NCI-H460 (cell line): ENCODE measurements at places on chromosomes 11 and 22. TPM values are rescaled to one million over a fixed set of nuclear protein-coding genes. Genes with fewer than 3 reads are reported as not detected.

The OR51E2 gene
- total RNA-seq, result not detected in 2 replicates

DNA sequence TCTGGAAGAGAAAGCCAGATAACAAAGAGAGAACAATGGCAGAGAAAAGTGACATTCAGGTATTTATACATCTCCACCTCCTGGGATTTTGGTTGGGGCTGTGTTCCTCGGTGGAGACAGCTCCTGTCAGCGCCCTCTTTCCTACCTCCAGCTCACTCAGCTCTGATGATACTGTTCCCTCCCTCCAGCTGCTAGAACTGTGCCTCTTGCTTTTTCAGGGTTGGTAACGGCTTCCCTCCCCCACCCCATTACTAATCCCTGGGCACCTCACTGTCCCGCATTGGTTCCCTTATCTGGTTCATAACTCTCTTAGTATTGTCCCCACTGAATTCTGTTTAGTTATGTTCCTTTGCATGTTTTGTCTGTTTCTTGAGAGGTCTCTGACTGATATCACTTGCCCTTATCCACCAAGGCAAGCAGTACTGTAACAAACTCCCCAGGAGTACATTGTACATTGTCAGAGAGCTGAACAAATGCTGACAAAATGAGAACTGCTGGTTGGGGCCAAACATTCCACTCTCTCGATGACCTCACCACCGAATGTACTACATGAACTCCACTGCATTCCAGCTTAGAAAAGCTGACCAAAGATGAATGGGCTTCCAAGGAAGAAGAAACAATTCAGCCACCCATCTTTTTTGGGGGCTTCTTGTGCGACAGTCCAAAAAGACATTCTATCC lies 5.7 kb upstream of the FBXO3 start:
- no peak for DNase-seq

The FIBIN gene
- 0.17 TPM in 1 of 2 replicates, not detected in the other for total RNA-seq

The GPR152 gene
- not detected in 2 replicates for total RNA-seq

DNA sequence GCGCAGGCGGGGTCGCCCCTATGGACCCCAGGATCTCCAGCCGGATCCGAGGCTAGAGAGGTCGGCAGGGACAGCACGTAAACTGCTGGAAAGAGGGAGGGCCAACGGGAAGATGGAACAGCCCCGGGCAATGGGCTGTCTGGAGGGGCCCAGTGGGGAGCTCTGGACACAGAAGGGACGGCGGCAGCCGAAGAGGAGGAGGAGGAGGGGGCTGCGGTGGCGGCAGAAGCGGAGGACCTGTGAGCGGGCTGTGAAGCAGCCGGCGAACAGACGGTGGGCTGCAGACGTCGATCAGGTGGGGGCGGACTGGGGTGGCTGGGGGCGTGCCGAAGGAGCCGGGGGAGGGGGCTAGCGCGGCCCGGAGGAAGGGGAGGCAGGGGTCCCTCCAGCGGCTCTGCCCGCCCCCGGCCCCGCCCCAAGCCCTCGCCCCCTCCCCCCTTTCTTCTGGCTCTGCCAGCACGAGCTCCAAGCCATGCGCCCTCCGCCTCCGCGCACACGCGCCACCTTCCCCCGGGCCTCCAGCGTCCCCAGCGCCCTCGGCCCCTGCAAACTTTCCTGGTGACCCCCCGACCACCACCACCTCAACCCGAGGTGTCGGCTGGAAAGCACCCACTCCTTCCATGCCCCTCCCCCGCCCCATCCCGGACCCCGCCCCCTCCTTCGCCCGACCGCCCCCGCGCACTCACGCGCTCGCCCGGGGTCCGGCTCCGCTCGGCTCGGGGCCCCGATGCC lies 432 bp downstream of the TNKS1BP1 start:
- no peak for DNase-seq

GRCh38 chr11:3220521-3221407 lies 2.2 kb upstream of the MRGPRG start:
- DNase-seq, result no peak

The MMP12 gene
- total RNA-seq, result not detected in 2 replicates

The CCDC89 gene
- total RNA-seq, result not detected in 2 replicates

The TSGA10IP gene
- not detected in 2 replicates for total RNA-seq

DNA sequence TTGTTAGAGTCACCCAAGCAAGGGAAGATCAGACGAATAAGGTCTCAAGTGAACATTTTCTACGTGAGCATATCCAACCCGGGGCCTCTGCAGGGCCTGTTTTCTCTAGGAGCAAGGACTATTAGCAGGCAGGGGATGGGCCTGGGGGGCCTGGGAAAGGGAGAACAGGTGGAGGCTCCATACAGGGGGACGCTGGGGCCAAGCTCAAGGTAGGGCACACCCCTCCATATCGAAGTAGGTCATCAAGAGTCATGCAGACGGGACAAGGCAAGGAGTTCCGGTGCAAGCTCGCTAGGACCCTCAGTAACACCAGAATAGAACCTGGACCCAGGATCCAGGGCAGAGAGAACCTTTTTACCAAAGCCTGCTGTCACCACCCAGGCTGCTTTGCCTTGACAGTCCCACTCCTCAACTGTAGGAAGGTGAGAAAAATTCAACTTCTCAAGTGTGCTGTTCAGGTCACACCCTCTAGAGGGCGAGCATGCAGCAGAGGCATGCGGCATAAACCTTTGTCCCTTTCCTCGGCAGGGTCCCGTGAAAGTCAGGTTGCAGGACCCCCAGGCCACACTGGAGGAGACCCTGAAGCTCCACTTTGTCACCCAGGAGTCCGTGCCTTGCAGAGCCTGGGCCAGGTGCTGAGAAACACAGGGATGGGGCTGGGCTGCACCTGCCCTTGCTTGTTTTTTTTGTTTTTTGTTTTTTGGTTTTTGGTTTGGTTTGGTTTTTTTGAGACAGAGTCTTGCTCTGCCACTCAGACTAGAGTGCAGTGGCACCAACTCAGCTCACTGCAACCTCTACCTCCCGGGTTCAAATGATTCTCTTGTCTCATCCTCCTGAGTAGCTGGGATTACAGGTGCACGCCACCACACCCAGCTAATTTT lies 8.6 kb upstream of the APOBEC3B start:
- DNase-seq, result peak; percentile 5

DNA sequence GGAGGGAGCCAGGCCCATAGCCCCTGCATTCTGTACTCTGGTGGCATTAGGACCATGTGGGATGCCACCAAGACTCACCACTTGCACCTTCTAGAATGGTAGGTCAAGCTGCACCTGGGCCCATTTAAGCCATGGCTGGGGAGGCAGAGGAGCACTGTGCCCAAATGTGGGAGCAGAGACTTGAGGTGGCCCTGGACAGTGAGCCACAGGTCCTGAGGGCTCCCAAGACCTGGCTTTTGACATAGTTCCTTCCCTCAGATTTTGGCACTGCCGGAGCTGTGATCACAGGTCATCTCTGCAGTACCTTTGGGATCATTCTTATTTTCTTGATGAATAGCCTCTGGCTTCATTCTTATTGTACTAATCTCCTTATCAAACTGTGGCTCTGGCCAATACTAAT lies 43.2 kb downstream of the ST3GAL4 start:
- no peak for DNase-seq

DNA sequence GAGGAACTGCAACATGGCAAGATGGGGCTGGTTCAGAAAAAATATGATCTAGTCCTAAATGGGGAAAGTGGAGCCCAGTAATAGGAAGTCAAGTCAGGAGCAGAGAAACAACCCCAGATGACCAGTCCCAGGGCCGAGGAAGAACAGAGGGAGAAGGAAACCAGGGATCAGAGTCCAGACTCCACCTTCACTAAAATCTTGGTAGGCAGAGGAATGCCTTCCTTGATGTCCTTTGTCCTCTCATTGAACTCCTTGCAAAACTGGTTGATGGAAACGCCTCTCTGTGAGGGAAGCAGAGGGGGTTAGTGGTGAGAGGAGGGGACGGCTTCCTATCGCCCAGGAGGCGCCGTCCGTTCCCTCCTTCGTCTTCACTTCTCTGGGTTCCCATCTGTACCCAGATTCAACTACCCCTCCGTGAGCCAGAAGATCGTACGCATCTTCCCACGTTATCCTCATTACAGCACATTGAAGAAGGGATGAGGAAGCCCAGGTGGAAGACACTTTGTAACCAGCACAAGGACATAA lies 607 bp downstream of the MRPL11 start:
- no peak for DNase-seq

- DNase-seq, result no peak
These were observed 69.0 kb upstream of the THY1 start for GRCh38 chr11:119491753-119492510.

The TNRC6B gene
- 8.8 and 10.5 TPM in 2 replicates for total RNA-seq

GRCh38 chr11:69220561-69221051 lies 64.9 kb downstream of the SMIM38 start:
- no peak for DNase-seq

DNA sequence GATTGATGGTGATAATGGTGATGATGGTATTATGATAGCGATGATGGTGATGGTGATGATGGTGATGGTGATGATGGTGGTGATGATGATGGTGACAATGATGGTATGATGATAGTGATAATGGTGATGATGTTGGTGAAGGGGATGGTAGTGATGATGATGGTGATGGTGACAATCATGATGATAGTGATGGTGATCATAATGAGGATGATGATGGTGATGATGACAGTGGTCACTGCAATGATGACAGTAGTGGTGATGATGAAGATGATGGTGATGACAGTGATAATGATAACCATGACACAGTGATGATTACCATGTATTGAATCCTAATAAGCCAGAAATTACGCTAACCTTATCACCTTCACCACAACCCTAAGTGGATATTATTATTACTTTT lies 128.2 kb downstream of the SHANK2 start:
- no peak for DNase-seq

GRCh38 chr11:42762348-42762747 lies 549.4 kb upstream of the API5 start:
- no peak for DNase-seq

DNA sequence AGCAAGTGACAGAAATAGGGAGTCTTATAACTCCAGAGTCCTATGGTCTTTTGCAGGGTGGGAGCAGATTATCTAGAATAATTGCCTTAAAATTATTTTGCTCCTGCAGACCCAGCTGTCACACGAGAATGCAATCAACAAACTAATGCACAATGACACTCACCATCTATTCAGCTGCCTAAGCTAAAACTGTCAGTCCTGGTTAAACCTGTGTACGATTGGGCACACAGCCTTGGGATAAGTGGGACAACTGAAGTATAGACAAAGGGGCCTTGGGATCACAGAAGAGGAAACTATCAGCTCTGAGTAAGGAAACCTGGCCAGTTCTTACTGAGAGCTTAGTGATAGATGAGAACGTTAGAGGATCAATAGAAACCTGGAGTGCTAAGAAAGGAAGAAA lies 595.9 kb upstream of the KIRREL3 start:
- no peak for DNase-seq

DNA sequence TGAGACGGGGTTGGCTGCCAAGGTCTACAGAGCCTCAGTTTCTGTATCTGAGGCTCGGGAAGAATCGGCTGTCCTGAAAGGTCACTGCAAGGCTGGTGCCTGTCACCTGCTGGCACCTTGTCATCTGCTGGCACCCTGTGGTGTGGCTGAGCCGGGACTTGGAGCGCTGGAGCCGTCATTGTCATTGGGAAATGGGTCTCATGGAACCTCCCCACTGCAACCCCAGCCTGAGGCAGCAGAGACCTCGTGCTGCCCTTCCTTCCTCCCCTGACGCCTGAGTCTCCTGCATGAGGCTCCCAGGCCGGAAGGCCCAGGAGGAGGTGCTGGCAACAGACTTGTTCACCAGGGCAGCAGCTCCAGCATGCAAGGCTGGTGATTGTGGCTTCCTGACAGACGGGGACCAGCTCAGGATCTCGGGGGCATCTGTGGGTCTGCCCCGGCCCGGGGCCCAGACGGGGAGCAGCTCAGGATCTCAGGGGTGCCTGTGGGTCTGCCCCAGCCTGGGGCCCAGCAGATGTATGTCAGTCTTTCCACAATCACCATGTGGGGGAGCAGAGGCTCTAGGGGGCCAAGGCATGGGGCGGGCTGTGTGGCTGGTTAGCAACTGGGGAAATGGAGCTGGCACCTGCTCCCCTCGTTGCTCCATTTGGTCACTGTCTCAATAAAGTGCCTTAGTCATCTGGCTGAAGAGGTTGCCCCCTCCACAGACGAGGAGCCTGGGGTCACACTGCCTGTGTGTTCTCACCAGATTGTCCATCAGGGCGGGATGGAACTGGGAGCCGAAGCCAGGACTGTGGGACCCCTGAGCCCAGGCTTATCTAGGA lies 668.7 kb downstream of the BRD1 start:
- no peak for DNase-seq

The ELFN2 gene
- 0.02 TPM in 1 of 2 replicates, not detected in the other for total RNA-seq

The GSTT2 gene
- total RNA-seq, result not detected in 2 replicates

DNA sequence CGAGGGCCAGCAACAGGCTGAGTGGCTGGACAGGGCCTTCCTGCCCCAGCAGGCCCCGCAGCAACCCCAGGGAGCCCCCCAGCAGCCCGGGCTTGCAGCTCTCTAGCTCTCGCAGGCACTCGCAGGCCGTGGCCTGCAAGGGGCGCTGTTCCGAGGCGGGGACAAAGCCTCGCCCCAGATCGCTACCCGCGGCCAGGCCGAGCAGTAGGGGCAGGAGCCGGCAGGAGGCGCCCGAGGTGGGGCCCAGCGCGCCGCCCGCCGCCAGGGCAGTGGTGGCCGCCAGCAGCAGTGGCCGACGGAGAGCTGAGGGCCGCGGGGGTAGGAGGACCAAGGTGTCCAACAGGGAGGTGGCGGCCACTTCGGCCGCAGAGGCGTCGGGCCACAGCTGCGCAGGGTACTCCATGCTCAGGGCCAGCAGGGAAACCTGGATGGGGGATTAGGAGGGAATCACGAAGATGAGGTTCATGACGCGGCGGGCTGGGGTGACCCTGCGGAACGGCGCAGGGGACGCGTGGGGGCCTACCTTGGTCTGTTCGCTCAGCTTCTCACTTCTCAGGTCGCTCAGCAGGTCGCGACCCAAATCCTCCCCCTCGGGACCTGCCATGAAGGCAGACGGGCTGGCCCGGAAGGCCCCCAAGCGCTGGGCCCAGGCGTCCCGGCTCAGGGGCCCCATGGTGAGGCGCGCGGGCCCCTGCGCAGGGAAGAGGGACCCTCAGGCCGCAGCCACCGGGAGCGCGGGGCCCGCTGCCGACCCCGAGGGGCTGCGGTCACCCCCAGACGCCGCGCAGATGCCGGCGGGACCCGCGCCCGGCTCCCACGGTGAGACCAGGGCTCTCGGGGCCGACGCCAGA lies 632 bp downstream of the AP5B1 start:
- DNase-seq, result peak; percentile 56

GRCh38 chr11:10309163-10310093 lies 4.6 kb downstream of the ADM start:
- no peak for DNase-seq

DNA sequence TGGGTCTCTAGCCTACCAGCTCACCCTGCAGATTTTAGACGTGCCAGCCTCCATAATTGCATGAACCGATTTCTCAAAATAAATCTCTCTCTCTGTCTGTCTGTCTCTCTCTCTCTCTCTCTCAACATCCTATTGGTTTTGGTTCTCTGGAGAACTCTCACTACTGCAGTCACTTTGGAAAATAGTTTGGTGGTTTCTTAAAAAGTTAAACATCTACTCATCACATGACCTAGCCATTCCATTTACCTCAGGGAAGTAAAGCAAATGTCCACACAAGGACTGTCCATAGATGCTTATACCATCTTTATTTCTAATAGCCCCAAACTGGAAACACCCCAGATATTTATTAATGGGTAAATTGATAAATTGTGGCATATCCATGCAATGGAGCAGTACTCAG lies 119.5 kb downstream of the SNX19 start:
- no peak for DNase-seq

- DNase-seq, result no peak
These were observed 31.3 kb upstream of the OPCML start for GRCh38 chr11:133563505-133564025.
